ENCODE measurements at places on chromosomes 12 and 14.

- DNase-seq: no peak
Observed at GRCh38 chr14:90301668-90302090, 30.1 kb downstream of the NRDE2 start.

GRCh38 chr12:107612508-107612907, 73.1 kb upstream of the PWP1 start:
- DNase-seq: no peak

GRCh38 chr12:18797604-18798003, 59.7 kb downstream of the CAPZA3 start:
- DNase-seq: no peak

- DNase-seq: no peak
Observed at GRCh38 chr12:28040246-28040645, 67.7 kb upstream of the PTHLH start.

Measured in activated naive CD4-positive, alpha-beta T cell (primary cell).